ENCODE measurements at places on chromosomes 13 and 19.

- no peak for DNase-seq
- peak overlapping the region; percentile 77 for H3K27ac ChIP-seq
- H3K4me3 ChIP-seq = no peak overlapping the region
- H3K27me3 ChIP-seq = no peaks in the 10 kb centered on the region
- peaks cover 32% of the 10 kb centered on the region for H3K4me1 ChIP-seq
Measured at GRCh38 chr19:13984875-13985741, 21.0 kb downstream of the RFX1 start.

- no peaks in the 10 kb centered on the region for H3K36me3 ChIP-seq
- DNase-seq = no peak
- H3K27me3 ChIP-seq = no peaks in the 10 kb centered on the region
- H3K4me3 ChIP-seq = no peak overlapping the region
Measured at GRCh38 chr19:1327125-1327524, 41.5 kb downstream of the EFNA2 start.

- DNase-seq = peak; percentile 25
- H3K27ac ChIP-seq = peak overlapping the region; percentile 88
- H3K4me3 ChIP-seq = no peak overlapping the region
- peaks cover 5% of the 10 kb centered on the region for H3K4me1 ChIP-seq
- H3K27me3 ChIP-seq = no peaks in the 10 kb centered on the region
Measured at GRCh38 chr13:32824061-32824460, 192.2 kb upstream of the KL start.

- peaks cover 43% of the 10 kb centered on the region for H3K36me3 ChIP-seq
- H3K4me3 ChIP-seq = no peak overlapping the region
- peaks cover 3% of the 10 kb centered on the region for H3K4me1 ChIP-seq
Measured at GRCh38 chr13:20808874-20809273, 35.1 kb upstream of the EEF1AKMT1 start.

DNA sequence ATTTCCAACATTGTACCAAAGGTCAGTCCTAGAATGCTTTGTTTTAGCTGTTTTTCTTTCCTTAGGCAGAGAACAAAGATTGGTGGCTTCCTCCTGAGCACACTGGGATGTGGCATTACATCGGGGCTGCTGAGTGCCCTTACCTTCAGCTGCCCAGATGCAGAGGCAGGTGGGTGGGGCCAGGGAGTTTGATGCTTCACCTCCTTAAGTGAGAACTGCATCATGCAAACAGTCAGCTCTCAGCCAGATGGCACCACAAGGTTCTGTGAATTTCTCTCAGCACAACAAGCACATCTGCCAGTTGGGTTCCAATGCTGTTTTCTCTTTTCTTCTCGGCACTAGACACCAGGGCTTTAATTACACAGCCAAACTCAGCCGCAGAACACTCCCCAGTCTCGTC lies 87.4 kb upstream of the UBL3 start:
- DNase-seq = no peak
- no peaks in the 10 kb centered on the region for H3K4me1 ChIP-seq
- peaks cover 18% of the 10 kb centered on the region for H3K27me3 ChIP-seq
- no peaks in the 10 kb centered on the region for H3K36me3 ChIP-seq
- H3K27ac ChIP-seq = no peak overlapping the region
- no peak overlapping the region for H3K4me3 ChIP-seq

DNA sequence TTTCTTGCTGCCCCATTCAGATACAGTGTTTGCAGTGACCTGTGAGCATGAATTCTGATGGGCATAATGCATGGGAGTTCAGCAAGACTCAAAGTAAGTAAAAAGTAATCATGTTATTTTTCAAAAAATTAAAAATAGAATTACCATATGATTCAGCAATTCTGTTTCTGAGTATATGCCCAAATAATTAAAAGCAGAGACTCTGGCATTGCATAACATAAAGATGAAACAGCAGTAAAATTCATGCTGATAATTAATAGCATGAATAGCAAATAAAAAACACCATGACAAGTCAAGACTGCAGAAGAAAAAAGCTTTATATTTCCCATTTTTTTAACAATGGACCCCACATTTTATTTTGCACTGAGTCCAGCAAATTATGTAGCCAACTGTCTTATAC lies 21.3 kb downstream of the RNF6 start:
- no peaks in the 10 kb centered on the region for H3K27me3 ChIP-seq
- DNase-seq = no peak
- H3K36me3 ChIP-seq = no peaks in the 10 kb centered on the region
- H3K4me3 ChIP-seq = peak overlapping the region; percentile 3

DNA sequence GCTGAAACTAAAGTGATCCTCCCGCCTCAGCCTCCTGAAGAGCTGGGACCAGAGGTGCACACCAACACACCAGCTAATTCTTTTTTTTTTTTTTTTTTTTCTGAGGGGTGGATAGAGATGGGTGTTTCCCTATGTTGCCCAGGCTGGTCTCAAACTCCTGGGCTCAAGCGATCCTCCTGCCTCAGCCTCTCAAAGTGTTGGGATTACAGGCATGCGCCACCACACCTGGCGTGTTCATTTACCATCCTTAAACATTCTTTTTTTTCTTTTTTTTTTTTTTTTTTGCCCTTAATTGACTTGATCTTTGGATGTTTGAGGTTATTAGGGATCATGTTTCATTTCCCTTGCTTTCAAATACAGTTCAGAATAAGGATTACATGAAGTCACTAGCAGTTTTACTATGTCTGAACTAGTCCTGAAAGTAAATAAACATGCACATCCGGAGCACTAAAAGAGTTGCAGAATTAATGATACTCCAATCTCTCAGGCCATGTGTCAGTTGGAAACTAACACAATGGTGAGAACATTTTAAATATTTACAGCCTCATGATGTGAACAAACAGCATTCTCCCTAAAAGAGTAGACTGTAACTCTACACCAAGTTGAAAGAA lies 10.2 kb downstream of the UTP14C start:
- no peak overlapping the region for H3K4me3 ChIP-seq
- H3K36me3 ChIP-seq = no peaks in the 10 kb centered on the region
- H3K27me3 ChIP-seq = no peaks in the 10 kb centered on the region
- no peak overlapping the region for H3K27ac ChIP-seq
- DNase-seq = peak; percentile 3

- H3K27me3 ChIP-seq = no peaks in the 10 kb centered on the region
- H3K27ac ChIP-seq = no peak overlapping the region
- H3K36me3 ChIP-seq = no peaks in the 10 kb centered on the region
- H3K4me1 ChIP-seq = peaks cover 5% of the 10 kb centered on the region
- DNase-seq = no peak
- no peak overlapping the region for H3K4me3 ChIP-seq
Measured at GRCh38 chr13:32413284-32413683, 14.6 kb downstream of the N4BP2L1 start.

GRCh38 chr13:113053801-113054604 lies 51.6 kb upstream of the F7 start:
- H3K27me3 ChIP-seq = peaks cover 71% of the 10 kb centered on the region
- no peaks in the 10 kb centered on the region for H3K36me3 ChIP-seq
- H3K27ac ChIP-seq = no peak overlapping the region
- no peak overlapping the region for H3K4me3 ChIP-seq

DNA sequence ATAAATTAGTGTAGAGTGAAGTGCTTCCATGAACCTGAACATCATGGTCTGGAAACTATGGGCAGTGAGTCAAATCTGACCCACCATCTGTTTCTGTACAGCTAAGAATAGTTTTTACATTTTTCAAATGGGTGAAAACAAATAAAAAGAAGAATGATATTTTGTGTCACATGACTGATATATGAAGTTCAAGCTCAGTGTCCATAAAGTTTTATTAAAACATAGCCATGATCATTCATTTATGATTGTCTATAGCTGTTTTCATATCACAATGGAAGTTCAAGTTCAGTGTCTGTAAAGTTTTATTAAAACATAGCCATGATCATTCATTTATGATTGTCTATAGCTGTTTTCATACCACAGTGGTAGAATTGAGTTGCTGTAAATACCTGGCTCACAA lies 42.7 kb downstream of the ZNF333 start:
- no peaks in the 10 kb centered on the region for H3K27me3 ChIP-seq
- H3K4me1 ChIP-seq = no peaks in the 10 kb centered on the region
- no peak for DNase-seq
- H3K4me3 ChIP-seq = no peak overlapping the region
- H3K27ac ChIP-seq = no peak overlapping the region

DNA sequence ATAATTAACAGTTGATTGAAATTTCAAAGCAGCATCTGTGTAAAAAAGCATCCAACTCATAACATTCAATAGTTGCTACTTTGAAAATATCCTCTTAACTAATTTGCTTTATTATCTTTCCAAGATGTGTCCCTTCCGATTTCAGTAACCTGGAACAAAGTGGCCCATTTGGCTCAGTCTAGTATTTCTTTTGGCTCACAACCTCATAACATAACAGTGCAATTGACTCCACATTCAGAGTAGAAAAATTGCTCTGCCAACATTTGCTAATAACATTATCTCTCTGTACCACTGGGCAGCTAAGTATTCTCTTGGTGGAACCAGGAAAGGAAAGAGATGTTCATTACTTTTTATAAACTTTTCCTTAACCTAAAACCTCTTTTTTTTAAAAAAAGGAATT lies 571.1 kb upstream of the ARGLU1 start:
- no peaks in the 10 kb centered on the region for H3K27me3 ChIP-seq
- DNase-seq = no peak
- no peaks in the 10 kb centered on the region for H3K36me3 ChIP-seq
- H3K4me3 ChIP-seq = no peak overlapping the region
- H3K27ac ChIP-seq = no peak overlapping the region
- H3K4me1 ChIP-seq = no peaks in the 10 kb centered on the region

GRCh38 chr13:29753618-29754472 lies 96.6 kb downstream of the UBL3 start:
- no peak overlapping the region for H3K4me3 ChIP-seq
- no peaks in the 10 kb centered on the region for H3K36me3 ChIP-seq
- no peak overlapping the region for H3K27ac ChIP-seq
- no peaks in the 10 kb centered on the region for H3K27me3 ChIP-seq
